ENCODE measurements at places on chromosomes 3 and 15. TPM values are rescaled to one million over a fixed set of nuclear protein-coding genes. Genes with fewer than 3 reads are reported as not detected.

GRCh38 chr3:149933008-149933407 lies 37.7 kb downstream of the PFN2 start:
- DNase-seq: no peak

- DNase-seq: no peak
Observed at GRCh38 chr3:17967111-17967510, 224.7 kb upstream of the TBC1D5 start.

DNA sequence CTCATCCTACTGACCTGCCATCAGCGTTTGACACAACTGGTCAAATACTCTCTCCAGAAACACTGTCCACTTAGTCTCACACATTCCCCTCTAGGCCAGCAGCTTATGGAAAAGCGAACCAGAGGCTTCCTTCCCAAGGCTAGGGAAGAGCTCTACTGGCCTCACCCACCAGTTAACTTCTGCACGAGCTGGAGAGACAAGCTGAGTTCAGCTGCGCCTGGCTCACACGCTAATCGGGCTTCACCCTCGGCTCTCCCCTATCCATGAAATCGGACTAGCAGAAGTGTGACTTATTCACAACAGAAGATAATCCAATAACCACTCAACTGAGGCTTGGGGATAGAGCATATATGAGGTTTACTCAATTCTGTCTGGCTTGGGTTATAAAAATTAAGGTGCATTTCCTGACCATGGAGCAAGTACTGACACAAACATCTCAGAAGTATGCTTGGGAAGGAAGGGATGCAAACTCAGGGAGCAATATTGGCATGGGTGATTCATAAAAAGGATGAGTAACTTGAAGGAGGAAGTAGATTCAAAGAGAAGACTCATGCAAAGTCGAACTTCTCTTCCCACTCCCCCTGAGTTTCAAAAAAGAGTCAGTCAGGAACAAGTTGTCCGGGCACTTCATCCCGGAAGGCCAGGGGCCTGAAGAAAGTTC lies 73.1 kb downstream of the XXYLT1 start:
- DNase-seq: no peak

- DNase-seq: no peak
Observed at GRCh38 chr15:79296583-79296982, 14.1 kb downstream of the ANKRD34C start.

DNA sequence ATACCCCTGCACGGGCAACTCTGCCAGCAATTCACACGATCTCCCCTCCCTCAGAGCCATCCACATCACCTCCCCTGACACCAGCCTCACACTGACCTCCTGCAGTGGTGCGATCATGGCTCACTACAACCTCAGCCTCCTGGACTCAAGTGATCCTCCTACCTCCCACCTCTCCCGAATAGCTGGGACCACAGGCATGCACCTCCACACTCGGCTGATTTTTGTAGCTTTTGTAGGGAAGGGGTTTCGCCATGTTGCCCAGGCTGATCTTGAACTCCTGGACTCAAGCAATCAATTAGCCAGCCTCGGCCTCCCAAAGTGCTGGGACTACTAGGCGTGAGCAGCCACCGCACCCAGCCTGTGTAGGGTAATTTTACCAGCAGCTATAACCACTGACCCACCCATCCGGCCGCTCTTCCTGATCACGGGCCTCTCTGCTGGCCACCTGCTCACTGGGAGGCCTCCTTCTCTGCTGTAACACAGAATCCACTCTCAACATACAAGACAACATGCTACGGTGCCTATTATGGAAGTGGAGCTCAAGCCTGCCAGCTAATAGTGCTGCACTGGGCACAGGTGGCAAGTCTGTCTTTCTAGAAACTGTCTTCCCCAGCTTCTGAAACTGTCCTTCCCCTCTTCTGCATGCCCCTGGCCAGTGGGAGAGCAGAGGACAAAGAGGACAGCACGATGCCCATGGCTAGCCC lies 4.6 kb downstream of the GP9 start:
- DNase-seq: no peak

DNA sequence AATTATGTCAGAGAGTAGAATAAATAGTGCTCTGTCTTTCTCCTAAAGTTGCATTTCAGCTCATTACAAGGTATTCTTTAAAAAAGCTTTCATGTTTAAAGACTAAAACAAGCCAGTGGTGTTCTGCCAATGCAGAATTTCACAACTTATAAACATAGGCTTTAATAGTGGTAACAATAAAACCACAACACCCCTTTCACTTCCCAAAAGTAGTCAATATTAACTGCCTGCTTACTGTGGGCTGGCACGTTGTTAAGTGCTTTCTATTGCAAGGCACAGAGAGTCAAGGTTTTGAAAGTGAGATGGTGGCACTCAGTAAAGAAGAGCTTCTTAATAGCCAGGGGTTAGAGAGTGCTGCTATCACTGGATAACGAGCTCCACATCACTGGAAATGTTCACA lies 8.4 kb upstream of the RTP1 start:
- no peak for DNase-seq

GRCh38 chr15:78140292-78140691 lies 8.9 kb upstream of the IDH3A start:
- DNase-seq: no peak

DNA sequence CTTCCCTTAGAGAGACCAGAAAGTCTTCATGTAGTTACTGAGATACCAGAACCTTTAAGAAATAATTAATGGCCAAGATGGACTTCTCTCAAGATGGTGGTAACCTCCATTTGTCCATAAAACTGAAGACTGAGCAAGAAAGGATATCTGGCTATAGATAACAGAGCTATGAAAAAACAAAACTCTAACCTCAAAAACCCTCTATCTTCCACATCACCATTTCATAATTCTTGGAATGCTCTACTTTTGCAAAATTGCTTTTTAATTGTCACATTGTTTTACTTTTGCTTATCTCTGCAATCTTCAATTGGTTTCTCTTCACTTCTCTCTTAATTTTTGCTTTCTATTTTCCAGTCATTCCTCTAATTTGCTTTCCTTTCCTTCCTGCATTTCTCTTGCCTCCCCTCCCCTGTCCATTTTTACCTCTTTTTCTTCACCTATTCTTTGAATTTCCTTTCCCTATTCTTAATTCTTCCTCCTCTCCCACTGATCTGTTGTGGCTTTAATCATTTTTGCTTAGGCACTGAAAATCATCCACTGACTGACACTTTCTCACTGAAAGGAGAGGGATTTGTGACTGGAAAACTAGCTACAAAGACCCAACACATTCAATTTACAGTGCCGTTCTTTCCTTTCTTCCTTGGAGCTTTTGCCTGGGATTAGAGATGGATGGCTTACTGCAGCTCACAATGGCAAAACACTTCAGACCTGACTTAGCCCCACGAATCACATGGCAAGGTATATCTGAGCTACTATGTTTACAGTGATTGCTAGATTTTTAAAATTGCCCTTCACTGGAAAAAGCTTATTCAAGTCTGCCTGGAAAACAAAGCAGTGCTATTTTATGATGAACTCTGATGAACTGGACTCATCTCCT lies 242.8 kb downstream of the CHST2 start:
- no peak for DNase-seq

- no peak for DNase-seq
Observed at GRCh38 chr3:170486398-170486797, 67.7 kb downstream of the CLDN11 start.

GRCh38 chr15:42707068-42707467 lies 29.9 kb downstream of the CDAN1 start:
- DNase-seq: no peak

DNA sequence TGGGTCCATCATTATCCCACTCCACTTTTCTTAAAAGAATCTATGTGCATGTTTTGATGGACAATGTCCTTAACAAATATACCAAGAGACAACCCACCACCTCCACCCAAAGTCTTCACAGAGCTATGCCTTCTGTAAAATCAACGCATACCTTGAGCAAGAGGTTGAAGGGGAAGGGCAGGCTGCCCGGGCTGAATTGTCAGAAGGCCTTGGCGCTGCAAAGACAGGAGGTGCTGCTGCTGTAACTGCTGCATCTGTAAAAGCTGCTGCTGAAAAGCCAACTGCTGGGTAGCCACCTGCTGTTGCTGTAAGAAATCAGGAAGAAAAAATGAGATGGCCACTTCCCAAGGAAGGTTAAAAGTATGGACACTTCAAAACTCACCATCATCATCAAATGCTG lies 536.7 kb downstream of the FOXP1 start:
- no peak for DNase-seq

GRCh38 chr15:62603742-62604141 lies 438.7 kb upstream of the C2CD4B start:
- DNase-seq: no peak

DNA sequence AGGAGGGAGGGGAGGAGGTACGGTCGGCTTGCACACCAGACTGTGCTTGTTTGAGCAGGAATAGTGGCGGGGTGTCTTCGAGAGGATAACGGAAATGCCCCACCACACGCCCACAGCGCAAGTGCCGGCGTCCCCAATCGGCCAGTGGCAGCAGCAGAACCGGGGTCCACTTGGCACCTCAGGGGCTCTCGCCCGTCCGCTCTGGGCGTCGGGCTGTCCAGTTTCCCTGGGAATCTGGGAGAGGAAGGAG lies 53.7 kb downstream of the CCDC54 start:
- DNase-seq: no peak

GRCh38 chr15:29651476-29652233 lies 170.6 kb downstream of the TJP1 start:
- no peak for DNase-seq

DNA sequence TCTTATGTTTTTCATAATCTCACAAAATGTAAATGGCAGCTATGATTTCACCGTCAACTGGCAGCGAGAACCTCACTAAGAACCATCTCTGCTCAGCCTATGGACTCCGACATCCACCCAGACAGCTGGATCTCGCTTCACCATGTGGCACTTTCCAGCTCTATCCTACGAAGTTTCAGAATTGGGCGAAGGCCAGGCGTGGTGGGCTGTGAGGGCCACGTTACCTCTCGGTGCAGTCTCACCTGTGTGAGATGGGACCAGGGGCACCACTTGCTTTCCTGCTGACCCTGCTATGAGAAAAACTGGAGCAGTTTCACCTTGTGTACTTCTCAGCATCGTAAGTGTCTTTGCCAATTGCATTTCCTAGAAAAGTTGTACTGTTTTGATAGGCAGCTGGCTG lies 32.3 kb downstream of the CHDH start:
- DNase-seq: no peak

DNA sequence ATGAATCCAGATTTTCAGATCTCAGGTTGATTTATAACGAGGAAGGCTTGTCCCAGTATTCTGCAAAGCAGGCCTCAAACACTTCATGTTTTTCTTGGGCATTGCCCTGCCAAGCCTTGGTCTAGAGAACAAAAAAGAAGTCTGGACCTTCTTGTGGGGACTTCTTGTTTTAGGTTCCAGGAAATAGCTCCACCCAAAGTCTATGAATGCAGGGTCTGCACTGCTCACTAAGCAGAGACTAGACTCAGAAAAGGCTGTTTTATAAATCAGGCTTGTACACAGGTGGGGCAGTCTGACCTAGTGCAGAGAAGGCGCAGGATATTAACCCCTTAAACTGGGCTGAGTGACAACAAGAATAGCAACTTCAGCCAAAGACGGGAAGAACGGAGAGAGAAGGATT lies 44.3 kb downstream of the GLB1 start:
- DNase-seq: no peak

DNA sequence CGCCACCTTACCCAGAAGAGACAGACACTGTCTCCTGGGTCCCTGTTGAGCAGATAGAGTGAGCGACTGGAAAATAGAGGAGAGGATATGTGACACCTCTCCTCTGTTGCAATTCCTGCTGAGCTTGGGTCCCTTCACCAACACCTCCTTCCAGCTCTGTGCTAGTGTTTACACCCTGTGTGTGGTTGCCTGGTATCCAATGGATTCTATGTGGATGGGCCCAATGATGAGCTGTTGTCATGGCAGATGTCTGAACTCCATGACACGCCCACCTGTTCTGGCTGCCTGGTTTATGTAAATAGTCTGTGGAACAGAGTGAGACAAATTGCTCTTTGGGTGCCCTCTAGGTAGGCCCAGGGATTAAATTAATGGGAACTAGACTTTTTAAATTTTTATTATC lies 23.7 kb downstream of the RBM5 start:
- no peak for DNase-seq

- DNase-seq: no peak
Observed at GRCh38 chr3:50297896-50298725, 1.1 kb downstream of the HYAL3 start.

DNA sequence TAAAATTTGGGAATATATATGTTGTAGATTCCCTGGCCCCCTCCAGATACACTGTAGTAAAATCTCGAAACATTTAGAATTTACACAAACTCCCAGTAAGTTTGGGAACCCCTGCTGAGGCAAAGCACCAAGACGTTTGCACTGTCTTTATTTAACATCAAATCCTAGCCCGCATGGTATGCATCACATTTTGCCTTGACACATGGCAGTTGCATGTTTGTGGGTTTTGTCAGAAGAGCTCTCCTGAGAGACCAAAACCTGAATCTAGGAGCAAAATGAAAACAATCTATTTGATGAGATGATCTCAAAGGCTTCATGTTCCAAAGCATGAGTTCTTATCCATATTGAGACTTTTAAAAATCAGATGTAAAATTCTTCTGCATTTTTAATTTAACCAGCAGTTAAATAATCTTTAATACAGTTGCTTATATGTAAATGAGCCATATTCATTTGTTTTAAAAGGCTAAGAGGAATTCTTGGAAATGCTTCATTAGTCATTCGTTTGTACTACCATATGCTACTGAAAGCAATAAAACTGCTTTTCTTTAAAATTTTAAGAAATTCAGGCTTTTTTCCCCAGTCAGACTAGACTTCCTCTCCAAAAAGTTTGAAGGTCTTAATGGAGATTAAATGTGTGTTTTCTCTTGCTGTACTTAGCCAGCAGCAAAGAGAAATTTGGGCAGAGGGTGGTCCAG lies 105.2 kb upstream of the BOC start:
- DNase-seq: no peak

- no peak for DNase-seq
Observed at GRCh38 chr3:190642016-190642415, 128.1 kb downstream of the IL1RAP start.

DNA sequence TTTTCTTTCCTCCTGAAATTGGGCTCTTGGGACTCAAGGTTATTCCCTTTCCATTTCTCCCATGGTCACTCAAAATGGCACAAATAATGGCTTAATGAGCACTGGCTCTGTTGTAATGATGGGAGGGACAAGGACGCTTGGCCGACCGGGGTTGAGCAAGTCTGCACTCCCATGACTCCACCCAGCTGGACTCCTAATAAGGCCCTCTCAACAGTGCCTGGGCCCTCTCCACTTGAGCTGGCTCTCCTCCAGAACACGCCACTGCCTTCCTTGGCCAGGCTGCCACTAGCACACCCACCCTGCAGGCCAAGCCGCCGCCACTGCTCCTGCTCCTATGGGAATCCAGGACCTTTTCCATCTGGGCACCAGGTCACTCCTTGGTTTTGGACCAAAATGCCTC lies 42.3 kb downstream of the ADCY5 start:
- DNase-seq: no peak

DNA sequence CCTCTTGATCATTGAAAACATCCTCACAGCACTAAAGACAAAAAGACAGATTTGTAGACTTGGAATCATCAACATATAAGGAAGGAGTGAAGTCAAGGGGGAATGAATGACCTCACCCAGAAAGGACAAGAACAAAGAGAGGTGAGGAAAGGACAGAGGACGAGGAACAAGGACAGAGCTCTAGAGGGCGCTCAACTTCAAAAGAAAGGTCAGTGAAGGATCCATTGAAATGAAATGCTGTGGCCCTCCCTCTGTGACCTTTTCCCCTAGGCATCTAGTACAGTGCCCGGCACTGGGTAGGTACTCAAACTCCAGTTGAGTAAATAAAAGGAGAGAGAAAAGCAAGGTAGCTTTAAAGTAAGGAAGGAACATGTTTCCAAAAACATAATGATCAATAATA lies 2.6 kb downstream of the ATP8B4 start:
- no peak for DNase-seq

The ST3GAL6 gene
- 20.8 TPM for polyA plus RNA-seq

The SLC12A1 gene
- polyA plus RNA-seq: 0.12 TPM

The NR2E3 gene
- polyA plus RNA-seq: 0.77 TPM

The ZNF662 gene
- polyA plus RNA-seq: 49.2 TPM

The DISP2 gene
- 1.3 TPM for polyA plus RNA-seq

The GOLGA8G gene
- 0.78 TPM for polyA plus RNA-seq

The AMIGO3 gene
- polyA plus RNA-seq: 0.66 TPM
